ENCODE measurements at places on chromosomes 3 and 15.

GRCh38 chr3:140433431-140433830 lies 244.4 kb upstream of the TRIM42 start:
- DNase-seq: no peak

DNA sequence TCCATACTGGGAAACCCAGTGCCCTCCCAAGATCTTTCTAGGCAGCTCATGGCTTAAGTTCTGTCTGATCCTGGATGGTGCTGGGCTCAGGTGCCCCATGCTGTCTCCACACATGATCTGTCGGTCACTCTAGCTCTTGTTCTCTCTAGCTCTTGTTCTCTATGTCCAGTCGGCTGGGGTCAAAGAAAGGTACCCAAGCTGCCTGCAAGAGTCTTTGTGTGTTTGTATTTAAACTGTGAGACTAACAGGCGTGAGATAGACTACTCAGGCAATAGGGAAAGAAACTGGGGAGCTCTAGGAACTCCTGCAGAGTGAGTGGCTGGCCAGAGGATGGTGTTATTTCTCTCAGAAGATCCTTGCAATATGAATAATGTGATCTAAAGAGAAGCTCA lies 40.2 kb downstream of the GPR156 start:
- no peak for DNase-seq

GRCh38 chr3:33420966-33421365 lies 19.2 kb downstream of the UBP1 start:
- DNase-seq: no peak

DNA sequence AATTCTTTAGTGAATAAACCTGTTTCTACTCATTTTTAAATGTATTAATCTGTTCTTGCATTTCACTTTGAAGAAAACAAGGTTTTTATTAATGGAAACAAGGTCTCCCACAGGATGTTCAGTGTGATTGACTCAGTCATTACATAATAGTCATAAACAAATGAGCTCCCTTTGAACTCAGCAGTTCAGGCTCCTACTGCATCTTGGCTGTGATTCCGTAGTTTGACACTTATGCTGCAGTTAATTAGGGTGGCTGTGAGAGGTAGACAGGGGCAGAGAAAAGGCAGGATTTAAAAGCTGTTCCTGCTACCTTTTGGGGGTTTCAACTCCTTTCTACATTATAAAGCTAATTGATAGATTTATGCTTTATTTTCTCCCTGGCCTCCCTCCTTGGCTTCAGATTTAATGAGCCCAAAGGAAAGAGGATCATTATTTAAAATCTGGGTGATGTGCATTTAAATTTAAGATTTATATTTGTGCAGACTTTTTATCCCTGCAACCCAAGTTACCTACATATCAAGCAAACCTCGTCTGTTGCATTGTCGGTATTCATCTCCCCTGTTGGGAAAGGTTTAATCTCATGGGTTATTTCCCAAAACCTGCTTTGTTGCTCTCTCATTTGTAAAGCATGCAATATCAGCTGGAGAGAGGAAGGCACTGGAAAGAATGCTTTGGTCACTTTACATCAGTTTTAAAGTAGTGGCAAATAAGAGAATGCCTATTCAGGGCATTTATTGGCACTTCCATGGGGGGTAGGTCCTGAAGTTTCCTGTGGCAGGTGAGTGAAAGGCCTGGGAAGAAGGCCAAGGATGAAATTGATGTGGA lies 345.0 kb upstream of the NR2E3 start:
- no peak for DNase-seq

GRCh38 chr15:83654379-83655236 lies 685 bp downstream of the ADAMTSL3 start:
- no peak for DNase-seq

GRCh38 chr15:67134067-67134838 lies 68.9 kb downstream of the SMAD3 start:
- no peak for DNase-seq

DNA sequence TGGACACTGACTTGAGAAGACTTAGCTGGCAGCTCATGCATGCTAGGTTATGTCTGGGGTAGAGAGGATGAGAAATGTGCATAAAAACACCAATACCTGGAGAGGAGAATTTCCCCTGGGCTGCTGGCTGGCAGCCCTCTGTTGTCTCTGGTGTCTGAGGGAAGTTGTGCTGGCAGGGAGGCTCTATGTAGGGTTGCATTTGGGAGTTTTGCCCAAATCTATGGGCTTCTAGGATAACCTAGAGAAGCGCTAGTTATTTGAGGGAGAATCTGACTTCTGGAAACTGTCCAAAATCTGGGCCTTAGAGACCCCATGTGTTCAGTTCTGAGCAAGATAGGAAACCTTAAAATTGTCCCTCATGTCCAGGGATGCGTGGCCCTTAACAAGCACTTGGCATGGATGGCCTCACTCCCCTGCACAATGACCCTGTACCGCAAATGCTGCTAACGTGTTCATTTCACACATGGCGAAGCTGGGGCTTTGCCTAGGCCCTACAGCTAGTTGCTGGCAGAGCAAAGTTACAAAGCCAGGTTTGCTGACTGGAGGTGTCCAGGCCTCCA lies 70.3 kb upstream of the ATP2B2 start:
- DNase-seq: no peak

- DNase-seq: peak; percentile 62
Observed at GRCh38 chr3:89098964-89099585, 8.3 kb upstream of the EPHA3 start.

- DNase-seq: peak; percentile 49
Observed at GRCh38 chr3:141275032-141275422, 43.4 kb downstream of the PXYLP1 start.

DNA sequence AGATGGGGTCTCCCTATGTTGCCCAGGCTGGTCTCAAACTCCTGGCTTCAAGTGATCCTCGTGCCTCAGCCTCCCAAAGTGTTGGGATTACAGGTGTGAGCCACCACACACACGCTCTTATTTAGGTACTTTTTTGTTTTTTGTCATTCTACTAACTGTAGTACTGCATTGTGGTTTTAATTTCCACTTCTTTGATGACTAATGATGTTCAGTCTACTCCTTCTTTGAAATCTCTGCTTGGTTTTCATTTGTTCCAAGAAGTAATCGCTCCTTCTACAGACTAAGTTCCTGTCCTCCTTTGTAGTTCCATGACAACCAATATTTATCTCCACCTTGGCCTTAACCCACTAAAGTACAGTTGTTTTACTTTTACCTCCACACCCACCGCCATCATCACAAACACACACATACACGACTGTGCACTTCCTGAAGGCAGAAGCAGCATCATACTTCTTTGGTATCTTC lies 529 bp upstream of the DLEC1 start:
- DNase-seq: no peak

DNA sequence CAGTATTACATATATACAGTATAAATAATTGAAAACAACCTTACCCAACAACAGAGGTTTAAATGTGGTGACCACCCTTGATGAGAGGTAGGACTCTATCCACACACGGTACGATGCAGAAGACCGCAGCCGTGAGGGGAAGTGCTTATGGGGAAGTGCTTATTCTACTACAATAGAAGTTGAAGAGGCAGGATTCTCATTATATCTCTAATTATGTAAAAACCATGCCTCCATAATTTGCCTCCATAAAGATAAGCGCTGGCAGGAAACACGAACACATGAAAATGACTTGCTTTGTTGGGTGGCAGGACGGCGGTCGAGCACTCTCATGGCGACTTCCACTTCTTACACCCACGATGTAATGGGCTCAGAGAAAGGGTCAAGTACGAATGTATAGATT lies 7.2 kb upstream of the MUC13 start:
- DNase-seq: no peak

DNA sequence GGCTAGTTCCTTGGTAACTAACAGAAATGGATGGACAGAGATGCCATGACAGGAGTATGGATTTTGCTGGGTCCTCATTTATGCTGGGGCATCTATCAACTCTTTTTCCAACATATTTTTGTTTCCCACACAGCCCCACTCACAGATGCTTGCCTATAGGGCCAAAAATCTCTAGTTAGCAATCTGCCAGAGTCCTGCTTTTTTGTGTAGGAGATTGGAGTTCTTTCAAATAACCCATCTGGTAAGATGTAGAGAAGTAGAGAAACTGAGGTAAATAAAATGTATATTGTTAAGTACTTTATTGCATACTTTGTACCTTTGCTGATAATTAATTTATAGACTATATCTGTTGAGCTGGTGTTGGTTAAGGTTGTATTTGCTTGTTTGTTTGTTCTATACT lies 456.5 kb upstream of the GOLIM4 start:
- DNase-seq: no peak

DNA sequence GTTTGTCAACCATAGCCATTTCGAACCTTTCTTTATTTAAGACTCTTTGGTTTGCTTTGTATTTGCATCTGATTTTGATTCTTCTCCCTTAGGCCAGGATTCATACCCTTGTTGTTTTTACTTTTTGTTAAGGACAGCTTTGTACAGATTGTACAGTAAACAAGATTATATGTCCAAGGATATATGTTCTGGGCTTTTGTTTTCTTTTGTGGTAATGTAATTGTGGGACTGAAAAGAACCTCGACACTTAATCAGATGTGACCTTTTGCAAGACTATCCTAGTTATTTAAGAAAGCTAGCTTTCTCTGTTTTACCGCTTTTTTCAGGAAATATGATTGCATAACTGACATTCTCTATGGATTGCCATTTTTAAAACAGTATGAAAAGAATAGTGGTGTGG lies 67.0 kb upstream of the SAMMSON start:
- DNase-seq: no peak

DNA sequence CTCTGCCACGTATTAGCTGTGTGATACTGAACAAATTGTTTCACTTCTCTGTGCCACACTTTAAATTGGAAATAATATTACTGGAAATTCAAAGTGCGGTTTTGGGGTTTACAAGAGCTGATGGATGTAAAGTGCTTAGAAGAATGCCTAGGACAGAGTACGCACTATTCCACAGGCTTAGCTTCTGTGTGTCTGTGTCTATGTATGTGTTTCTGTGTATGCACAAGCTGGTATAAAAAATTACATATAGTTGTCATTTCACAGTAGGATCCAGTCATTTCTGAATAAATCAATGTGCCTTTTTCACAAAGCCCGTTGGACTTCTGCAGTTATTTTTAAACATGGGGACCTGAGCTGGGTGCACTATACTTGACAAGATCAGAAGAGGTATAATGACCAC lies 370.4 kb downstream of the TUSC7 start:
- no peak for DNase-seq

DNA sequence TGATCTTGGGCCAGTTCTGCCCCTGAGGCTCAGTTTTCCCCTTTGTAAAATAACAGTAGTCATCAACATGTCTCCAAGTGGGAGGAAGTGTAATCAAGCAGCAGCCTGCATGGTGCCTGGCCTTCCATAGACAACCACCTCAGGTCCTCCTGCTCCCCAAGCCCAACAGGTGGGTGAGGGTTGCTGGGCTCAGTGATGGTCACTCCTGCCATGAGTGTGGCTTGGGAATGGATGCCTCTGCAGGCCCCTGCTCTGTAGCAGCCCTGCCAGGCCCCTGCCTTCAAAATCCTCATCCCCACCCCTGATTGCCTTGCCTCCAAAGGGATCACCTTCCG lies 59.1 kb upstream of the SLC6A1 start:
- no peak for DNase-seq

- no peak for DNase-seq
Observed at GRCh38 chr15:40075298-40076044, 33.2 kb downstream of the BMF start.

- DNase-seq: no peak
Observed at GRCh38 chr15:77797270-77797669, 164.6 kb upstream of the LINGO1 start.

DNA sequence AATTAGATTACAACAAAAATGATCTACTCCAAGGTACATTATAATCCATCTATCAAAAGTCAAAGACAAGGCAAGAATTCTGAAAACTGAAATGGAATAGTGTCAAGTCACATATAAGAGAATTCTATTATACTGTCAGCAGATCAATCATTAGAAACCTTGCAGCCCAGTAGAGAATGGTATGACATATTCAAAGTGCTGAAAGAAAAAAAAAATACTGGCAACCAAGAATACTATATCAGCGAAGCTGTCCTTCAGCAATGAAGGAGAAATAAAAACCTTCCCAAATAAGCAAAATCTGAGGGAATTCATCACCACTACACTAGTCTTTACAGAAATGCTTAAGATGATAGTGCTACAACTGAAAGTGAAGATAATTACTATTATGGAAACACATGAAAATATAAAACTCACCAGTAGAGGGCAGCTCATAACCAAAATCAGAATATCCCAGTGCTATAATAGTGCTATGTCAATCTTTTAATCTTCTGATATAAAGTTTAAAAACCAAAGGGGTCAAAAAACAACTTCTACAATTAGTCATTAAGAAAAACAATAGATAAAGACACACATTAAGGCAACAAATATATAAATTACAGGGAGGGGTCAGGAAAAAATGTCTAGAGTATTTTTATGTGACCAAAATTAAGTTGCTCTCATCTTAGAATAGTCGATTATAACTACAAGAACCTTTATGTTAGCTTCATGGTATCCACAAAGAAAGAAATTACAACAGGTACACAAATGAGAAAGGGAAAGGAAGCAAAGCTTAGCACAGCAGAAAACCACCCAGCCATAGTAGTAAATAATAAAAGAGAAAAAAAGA lies 190.7 kb upstream of the CNTN6 start:
- peak; percentile 9 for DNase-seq

GRCh38 chr3:67522081-67522480 lies 132.3 kb downstream of the SUCLG2 start:
- DNase-seq: no peak

GRCh38 chr15:73924171-73924921 lies 1.9 kb upstream of the LOXL1 start:
- no peak for DNase-seq

DNA sequence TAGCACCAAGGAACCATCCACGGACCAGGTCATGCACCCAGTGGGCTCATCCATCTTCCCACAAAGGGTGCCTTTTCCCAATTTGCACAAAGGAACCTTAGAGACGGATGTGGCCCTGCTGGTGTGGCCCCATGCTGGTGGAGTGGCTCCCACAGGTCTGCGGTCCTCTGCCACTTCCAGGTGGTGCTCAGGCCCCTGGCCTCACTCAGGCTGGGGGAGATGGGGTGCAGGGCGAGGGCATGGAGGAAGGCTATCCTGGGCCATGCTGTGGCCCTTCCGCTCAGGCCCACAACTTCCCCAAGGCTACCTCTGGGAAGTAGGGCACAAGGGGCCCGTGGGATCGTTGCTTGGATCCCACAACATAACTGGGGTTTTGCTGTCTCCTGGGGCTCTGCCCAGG lies 5.2 kb upstream of the SYNM start:
- DNase-seq: no peak

- peak; percentile 22 for DNase-seq
Observed at GRCh38 chr15:59160880-59161593, 45.6 kb upstream of the LDHAL6B start.

- DNase-seq: no peak
Observed at GRCh38 chr15:25869701-25870100, 6.6 kb upstream of the ATP10A start.

- DNase-seq: no peak
Observed at GRCh38 chr3:134464064-134464688, 21.6 kb downstream of the ANAPC13 start.

GRCh38 chr15:99720533-99720932 lies 12.7 kb downstream of the LYSMD4 start:
- no peak for DNase-seq
